CD8-positive, alpha-beta memory T cell (primary cell): ENCODE measurements at places on chromosomes 7 and 10. TPM values are rescaled to one million over a fixed set of nuclear protein-coding genes. Genes with fewer than 3 reads are reported as not detected.

The POU6F2 gene
- not detected for total RNA-seq

DNA sequence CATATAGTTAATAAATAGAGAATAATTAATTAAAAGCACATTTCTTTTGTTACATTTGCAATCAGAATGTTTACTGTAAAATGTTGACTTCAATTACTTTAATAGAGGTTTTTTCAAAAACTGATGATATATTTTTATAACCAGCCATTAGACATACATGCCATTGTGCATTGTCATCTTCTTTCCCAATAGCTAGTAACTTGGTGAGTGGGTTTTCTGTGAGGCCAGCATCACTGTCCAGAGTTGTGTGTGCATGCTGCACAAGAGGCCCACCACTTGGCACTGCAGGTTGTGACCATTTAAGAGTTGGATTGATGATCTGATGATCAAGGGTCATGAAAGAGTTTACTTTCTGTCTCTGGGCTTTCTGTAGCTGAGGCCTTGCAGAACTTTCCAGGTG, 46.5 kb downstream of the TFEC start:
- DNase-seq = no peak
- H3K27ac ChIP-seq = no peak overlapping the region
- H3K36me3 ChIP-seq = no peaks in the 10 kb centered on the region
- no peaks in the 10 kb centered on the region for H3K4me1 ChIP-seq
- H3K27me3 ChIP-seq = no peaks in the 10 kb centered on the region

DNA sequence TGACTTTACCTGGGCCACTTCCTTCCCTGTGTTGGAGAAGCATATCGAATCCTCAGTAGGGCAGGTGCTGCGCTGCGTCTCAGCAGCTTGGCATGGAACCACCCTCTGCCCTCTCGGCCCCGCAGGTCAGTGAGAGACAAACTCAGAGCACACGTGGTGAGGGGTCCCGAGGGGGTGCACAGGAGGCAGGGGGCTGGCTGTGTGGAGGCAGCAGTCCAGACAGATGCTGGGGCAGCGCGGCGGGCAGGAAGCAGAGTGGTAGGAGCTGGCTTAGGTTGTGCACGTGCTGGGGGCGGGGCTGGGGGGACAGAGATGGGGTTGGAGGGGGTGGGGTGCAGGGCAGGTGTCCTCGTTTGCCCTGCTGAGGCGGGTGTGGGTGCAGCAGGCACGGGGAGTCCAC, 33.1 kb downstream of the NUB1 start:
- H3K27me3 ChIP-seq = no peaks in the 10 kb centered on the region
- no peak overlapping the region for H3K27ac ChIP-seq
- no peak overlapping the region for H3K4me3 ChIP-seq
- DNase-seq = no peak
- H3K36me3 ChIP-seq = peaks cover 42% of the 10 kb centered on the region

DNA sequence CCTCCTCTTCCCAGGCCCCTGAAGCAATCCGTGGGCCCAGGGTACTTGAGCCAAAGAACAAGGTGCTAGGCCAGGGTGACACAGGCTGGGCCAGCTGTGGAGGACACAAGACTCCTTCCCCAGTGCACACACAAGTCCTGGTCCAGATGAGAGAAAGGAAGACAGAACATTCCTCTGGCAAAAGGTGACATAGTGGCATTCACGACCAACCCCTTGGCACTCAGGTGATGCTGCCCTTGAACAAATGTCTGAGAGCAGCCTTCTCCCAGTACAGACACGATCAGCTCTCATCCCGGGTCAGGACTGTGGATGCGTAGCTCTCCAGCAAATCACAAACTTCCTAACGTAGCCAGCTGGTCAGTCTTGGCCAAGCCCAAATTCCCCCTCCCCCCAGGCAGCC, 118.5 kb downstream of the OAT start:
- H3K4me3 ChIP-seq = no peak overlapping the region
- H3K27ac ChIP-seq = no peak overlapping the region
- H3K27me3 ChIP-seq = no peaks in the 10 kb centered on the region
- no peaks in the 10 kb centered on the region for H3K36me3 ChIP-seq
- no peak for DNase-seq
- no peaks in the 10 kb centered on the region for H3K4me1 ChIP-seq

GRCh38 chr10:4215963-4216575, 431.1 kb upstream of the KLF6 start:
- H3K4me3 ChIP-seq = no peak overlapping the region
- no peaks in the 10 kb centered on the region for H3K36me3 ChIP-seq
- H3K27me3 ChIP-seq = no peaks in the 10 kb centered on the region
